ENCODE measurements at places on chromosomes 3 and 15. TPM values are rescaled to one million over a fixed set of nuclear protein-coding genes. Genes with fewer than 3 reads are reported as not detected.

GNAT1 gene
- not detected for total RNA-seq

NEIL1 gene
- 9.4 TPM for total RNA-seq

GP5 gene
- not detected for total RNA-seq

FOXL2NB gene
- total RNA-seq = 0.09 TPM

ATP13A4 gene
- 0.09 TPM for total RNA-seq

SLC2A2 gene
- total RNA-seq = not detected

DZIP1L gene
- total RNA-seq = 15.2 TPM

HRG gene
- not detected for total RNA-seq

GOLGA8K gene
- 0.28 TPM for total RNA-seq

PIERCE2 gene
- 0.94 TPM for total RNA-seq

AQP9 gene
- total RNA-seq = not detected

CDHR4 gene
- total RNA-seq = not detected

TM6SF1 gene
- 31.8 TPM for total RNA-seq

ECT2 gene
- 29.5 TPM for total RNA-seq

NUP210 gene
- 0.28 TPM for total RNA-seq

ANKRD34C gene
- not detected for total RNA-seq

ETFA gene
- total RNA-seq = 200 TPM

CCDC191 gene
- 2.2 TPM for total RNA-seq

FANCD2OS gene
- total RNA-seq = not detected

CSTA gene
- total RNA-seq = 0.66 TPM

EPHA3 gene
- total RNA-seq = 1.7 TPM

SLC22A13 gene
- total RNA-seq = 0.09 TPM

TMC3 gene
- not detected for total RNA-seq

DUOX1 gene
- total RNA-seq = not detected

ZMYND10 gene
- 0.36 TPM for total RNA-seq

CSPG5 gene
- total RNA-seq = 0.45 TPM

ARHGEF26 gene
- total RNA-seq = 0.54 TPM

CLSTN2 gene
- 0.09 TPM for total RNA-seq

CHRNA7 gene
- 1.8 TPM for total RNA-seq
